Stimulated activated CD8-positive, alpha-beta memory T cell treated with anti-CD3 and anti-CD28 coated beads, Interleukin-4, amount 100 ng/mL, for 48 hours (primary cell): ENCODE measurements at places on chromosomes 11 and 22.

GRCh38 chr11:115500547-115501501 is 3.4 kb downstream of the CADM1 start:
- no peak for DNase-seq

DNA sequence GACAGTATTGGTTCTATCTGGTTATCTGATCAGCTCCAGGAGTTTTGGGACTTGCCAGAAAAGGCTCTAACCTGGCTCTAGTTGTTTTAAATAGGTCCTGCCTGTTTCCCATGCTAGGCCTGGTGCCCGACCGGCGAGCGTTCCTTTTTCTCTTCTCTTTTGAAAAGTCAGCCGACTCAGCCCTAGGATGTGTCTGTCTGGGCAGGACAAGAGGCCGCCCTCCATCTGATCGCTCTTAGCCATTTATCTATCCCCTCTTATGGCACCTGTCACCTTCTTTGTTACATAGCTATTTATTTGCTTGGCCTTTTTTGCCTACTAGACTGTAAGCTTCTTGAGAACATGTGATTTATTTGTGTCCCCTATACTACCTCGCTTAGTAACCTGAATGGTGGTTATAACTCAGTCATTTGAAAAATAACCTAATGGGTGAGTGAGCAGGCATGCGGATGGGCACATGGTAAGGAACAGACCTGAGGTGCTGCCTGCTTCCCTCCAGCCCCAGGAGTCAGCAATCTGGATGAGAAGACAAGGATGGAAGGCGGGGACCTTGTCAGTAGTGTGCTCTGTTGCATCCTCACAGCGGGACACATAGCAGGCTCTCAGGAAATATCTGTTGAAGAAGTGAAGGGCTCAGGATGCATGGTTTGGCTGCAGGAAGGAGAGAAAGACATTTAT is 108.4 kb downstream of the ZBTB16 start:
- no peak for DNase-seq

- no peak for DNase-seq
Measured at GRCh38 chr11:130110339-130111108, 40.8 kb downstream of the APLP2 start.

GRCh38 chr11:4072668-4073285 is 21.8 kb upstream of the RRM1 start:
- no peak for DNase-seq

DNA sequence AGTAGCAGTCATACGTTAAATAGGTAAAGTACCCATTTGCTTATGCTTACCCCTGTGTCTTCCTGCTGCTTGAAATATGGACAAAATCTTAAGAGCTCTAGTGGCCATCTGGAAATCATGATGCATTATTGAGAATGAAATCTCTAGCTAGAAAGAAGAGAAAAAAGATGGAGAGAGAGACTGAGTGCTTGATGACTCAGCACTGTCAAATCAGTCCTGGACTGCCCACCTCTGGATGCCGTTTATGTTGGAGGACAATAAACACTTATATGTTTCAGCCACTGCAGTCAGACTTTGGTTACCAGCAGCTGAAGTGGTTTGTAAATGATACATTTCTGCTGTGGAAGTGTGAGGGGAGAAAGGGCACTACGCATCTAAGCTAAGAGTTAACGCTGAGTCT is 3.6 kb downstream of the OR8B4 start:
- no peak for DNase-seq
